Cerebellum (tissue), 4 donors: ENCODE measurements at places on chromosomes 1 and 21. TPM values are rescaled to one million over a fixed set of nuclear protein-coding genes. Genes with fewer than 3 reads are reported as not detected.
A peak's percentile ranks its signal among the peaks of the same experiment; 100 is the strongest.

GRCh38 chr1:16922466-16922865, 735 bp downstream of the CROCC start:
- DNase-seq, result no peak

GRCh38 chr21:44463724-44464123, 8.4 kb downstream of the LRRC3 start:
- DNase-seq, result peak; percentile 30

- DNase-seq, result no peak
Observed at GRCh38 chr1:10634075-10634427, 159.3 kb downstream of the PEX14 start.

DNA sequence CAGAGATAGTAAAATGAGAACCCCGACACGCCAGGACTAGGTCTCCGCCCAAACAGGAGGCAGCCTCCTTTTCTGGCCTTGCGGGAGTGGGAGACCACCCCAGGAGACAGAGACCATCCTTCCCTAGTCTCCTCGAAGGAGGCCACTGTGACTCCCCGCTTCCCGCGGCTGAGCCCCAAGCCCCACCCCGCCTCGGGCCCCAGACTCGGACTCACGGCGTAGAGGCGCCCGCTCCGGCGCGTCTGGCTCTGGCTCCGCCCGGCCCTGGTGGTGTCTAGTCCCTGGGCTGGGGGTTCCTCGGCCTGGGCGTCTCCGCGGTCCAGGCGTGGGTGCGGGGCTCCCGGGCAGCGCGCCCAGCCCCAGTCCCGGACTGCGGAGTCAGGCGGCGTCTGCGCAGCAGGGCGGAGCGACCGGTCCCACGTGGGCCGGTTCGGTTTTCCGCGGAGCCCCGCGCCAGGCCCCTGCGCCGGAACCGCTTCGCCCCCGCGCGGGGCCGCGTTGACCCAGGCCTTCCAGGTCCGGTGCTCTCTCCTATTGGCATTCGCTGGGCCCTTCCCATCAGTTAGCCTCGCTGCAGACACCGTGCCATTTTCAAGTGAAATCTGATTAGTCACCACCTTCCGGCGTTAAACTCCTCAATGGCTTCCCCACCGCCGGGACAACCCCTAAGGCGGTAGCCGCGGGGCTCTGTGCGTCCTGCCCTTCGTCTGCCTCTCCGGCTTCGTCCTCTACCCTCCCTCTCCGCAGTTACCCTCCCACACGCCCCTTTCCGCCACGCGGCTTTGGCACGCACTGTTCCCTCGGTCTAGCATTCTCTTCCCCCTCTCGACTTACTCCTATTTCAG, at the start of gene C1orf216:
TSS of gene C1orf216 (minus strand) at position 393 of the 845 bp plus-strand sequence. CDS start 2,563 bp downstream, outside the sequence.
- DNase-seq, result peak; percentile 68

DNA sequence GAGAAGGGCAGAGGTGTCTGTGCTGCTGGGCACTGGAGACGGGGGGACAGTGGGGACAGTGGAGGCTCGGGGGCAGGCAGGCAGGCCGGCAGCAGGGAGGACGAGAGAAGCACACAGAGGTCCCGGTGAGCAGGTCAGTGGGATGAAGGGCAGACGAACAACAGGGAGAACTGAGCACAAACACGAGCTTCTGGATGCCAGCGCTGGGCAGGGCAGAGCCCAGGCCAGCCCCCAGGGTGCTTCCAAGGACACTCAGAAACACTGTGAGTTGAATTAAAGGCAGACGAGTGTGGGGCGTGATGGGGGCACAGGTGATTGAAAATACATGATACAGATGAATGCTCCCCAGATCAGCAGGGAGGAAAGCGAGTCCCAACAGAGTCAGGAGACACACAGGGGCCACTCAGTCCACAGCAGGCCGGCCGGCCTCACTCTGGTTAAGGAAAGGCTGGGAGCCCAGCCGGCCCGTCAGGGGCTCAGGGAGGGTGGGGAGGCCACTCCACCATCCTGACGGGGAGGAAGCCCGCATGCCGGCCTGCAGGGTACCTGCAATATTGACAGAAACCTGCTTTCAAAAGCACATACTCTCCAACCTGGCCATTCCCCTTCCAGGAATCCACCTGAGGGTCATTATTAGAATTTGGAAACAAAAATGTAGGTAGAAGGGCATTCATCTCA, 14.1 kb downstream of the SLC19A1 start:
- DNase-seq, result no peak

DNA sequence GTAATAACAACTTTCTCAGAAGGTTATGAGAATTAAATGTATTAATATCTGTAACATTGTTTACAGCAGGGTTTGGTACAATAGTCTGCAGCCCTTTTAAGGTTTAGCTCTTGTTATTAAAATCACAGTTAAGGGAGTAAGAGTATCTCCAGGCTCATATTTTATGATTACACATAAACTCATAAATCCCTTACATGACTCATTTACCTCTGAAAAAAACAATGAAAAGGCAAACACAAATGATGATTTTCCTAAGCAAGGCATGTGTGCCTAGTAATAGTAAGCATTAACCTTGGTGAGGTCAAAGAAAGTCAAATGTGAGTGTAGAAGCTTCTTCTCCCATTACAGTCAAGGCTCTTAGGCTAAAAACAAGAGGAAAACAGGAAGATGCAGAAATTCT, 84.5 kb upstream of the ADGRL4 start:
- no peak for DNase-seq

GRCh38 chr1:235625340-235625739, 24.2 kb downstream of the GNG4 start:
- DNase-seq, result no peak

- no peak for DNase-seq
Observed at GRCh38 chr21:44574457-44575306, 1.2 kb downstream of the KRTAP10-4 start.

DNA sequence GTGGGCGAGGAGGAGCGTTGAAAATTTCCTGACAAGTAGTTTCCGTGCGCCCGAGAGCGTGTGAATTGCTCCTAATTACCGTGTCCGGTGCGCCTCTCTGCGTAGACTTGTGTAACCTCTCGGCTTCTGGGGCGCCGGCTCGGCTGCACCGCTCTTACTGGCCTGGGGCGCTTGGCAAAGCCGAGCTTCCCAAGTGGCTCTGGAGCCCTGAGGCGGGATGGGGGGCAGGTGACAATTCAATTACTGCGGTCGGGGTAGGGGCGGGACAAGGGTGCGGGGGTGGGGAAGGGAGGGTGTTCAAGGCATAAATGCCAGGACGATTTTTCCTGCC, 392 bp upstream of the DMRTA2 start:
- DNase-seq, result no peak

GRCh38 chr21:33168886-33169285, 60.9 kb upstream of the IFNAR2 start:
- no peak for DNase-seq

GRCh38 chr1:10629816-10630571, 155.2 kb downstream of the PEX14 start:
- no peak for DNase-seq

DNA sequence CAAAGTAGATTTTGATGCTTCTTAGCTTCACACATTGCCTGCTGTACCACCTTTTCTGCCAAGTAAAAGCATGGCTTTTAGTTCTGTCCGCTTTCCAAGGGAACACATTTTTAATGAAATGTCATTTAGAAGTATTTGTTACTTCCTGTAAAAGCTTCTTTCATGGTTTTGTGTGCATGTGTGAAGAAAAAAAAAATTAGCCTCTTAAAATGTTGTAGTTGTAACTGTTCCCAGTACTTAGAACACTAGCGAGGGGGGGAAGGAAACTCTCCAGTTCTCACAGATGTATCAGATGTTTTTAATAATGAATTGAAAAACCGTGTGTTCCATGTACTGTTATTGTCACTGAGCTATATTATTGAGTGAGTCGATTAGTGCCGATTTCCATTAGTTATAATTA, 568.3 kb upstream of the ADGRL2 start:
- DNase-seq, result no peak

GRCh38 chr1:157781048-157781447, 4.1 kb upstream of the FCRL2 start:
- no peak for DNase-seq

DNA sequence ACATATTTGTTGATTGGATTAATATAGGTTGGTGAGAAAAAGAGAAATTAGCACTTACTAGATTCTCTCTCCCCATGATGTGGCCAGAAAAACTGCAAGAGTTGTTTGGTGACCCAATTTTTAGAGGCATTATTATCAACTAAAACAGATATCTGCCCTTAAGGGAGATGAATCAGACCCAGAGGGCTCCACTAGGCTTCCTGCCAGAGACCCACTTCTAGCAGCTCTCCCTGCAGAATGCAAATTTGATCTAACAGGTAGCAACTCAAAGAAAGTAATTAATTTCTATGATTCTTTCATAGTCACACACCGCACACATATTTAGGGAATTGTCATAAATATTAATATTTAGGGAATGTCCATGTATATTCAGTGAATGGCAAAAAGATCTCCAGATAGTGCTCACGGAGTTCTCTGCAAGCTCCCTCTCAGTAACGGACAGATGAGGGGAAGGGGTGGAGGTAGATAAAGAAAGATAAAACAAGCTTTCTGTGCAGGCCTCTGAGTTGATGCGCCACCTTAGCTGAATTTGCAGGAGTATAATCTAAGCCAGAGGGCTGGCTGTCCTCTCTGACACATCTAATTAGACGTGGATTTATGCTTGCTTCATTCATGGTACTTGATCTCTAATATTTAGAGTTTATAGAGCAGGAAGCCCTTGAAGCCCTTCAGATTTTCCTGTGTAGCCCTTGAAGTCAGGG, 84.1 kb upstream of the CCDC190 start:
- DNase-seq, result no peak

GRCh38 chr21:34615487-34615814, 538 bp upstream of the RCAN1 start:
- no peak for DNase-seq

FAM167B gene
- 0.54 TPM for total RNA-seq

STUM gene
- total RNA-seq, result 24.0 TPM

PPIE gene
- total RNA-seq, result 19.4 TPM

ZNF362 gene
- total RNA-seq, result 12.5 TPM
